SK-MEL-5 (cell line): ENCODE measurements at places on chromosomes 5 and 9.

DNA sequence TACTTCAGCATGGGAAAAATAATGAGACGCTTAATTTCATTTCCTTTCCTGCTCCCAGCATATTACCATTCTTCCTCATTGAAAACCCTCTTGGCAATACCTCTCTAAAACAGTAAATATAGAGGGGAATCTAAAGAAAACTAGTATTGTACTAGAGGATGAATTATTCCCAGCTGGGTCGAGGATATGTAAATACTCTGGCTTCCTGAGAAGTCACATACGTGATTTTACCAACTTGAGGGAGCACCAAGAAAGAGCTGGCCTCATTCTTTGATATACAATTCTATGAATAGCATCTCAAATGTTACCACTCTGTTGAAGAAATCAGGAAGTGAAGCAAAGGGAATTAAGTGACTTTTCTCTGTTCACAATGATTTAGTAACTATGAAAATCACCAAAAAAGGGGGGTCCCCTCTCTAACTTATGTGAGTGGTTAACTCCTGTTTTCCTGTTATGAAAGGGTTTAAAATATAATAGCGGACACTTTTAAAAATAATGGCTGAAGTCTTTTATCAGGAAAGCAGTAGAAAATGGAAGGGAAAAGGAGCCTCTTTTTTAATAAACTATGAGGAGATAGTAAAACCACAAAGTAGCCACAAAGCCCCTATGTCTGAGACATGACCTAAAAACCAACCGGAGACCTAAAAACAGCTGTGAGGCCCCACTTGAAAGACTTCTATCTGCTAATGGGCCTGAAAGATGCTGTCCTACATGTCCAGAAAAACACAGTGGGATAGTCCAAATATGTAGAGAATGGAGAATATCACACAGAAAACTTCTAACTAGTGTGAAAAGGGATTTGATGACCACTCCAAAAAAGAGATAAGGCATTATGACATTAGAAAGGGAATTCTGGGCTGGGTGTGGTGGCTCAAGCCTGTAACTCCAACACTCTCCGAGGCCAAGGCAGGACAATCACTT, 42.6 kb downstream of the LPAR1 start:
- no peak for DNase-seq

DNA sequence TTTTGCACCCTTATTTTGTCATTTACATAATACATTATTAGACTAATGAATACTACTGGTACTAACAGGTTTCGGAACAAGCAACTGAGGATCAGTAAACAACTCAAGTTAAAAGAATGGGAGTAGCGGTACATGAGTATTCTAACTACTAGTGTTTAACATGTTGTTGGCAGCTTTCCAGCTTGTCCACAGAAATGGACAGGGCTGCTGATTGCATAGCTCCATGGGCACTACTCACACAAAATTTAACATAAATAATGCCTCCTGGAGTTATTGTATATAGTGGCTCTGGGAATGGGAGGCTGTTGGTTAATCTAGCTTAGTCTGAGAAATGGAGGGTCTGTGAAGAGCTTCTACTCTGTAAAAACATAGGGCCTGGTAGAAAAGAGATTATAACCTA, 6.7 kb downstream of the NCBP1 start:
- no peak for DNase-seq

GRCh38 chr9:99635032-99635431, 186.7 kb upstream of the NR4A3 start:
- no peak for DNase-seq

GRCh38 chr9:112887381-112887780, 3.3 kb downstream of the SLC46A2 start:
- peak; percentile 42 for DNase-seq

- peak; percentile 46 for DNase-seq
Measured at GRCh38 chr9:90219548-90220118, 423.0 kb downstream of the DIRAS2 start.

DNA sequence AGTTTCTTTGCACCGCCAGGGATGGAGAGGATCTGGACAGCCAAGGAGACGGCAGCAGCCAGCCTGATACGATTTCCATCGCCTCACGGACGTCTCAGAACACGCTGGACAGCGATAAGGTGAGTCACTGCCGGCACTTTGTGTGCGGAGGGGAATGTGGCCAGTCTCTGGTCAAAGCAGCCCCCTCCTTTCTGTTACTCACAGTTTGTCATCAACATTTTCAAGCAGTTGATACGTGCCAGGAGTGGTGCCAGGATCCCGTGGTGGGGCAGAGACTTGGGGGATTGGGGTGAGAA, 175.1 kb upstream of the OTULINL start:
- no peak for DNase-seq

- peak; percentile 62 for DNase-seq
Measured at GRCh38 chr9:114271556-114272510, 51.1 kb upstream of the ORM1 start.

- DNase-seq = no peak
Measured at GRCh38 chr9:130382636-130383349, 62.0 kb upstream of the ASS1 start.

DNA sequence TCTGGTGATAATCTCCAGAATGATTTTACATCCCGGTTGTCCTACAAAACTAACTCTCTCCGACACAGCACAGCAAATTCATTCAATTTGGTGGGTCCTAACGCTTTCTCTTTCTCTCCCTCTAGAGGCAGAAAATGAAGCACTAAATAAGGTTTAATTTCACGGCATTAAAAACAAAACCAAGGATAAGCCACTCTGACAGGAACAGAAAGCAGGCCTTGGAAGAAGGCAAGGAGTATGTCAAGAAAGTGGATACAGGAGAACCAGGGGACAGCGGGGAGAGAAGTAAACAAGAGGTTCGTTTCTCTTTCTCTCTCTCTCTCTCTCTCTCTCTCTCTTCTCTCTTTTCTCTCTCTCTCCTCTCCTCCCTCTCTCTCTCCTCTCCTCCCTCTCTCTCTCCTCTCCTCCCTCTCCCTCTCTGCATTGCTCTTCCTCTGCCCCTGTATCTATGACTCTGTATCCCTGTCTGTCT, 49.8 kb downstream of the EBF1 start:
- DNase-seq = peak; percentile 16

GRCh38 chr9:134661299-134661698, 19.7 kb downstream of the COL5A1 start:
- DNase-seq = no peak

DNA sequence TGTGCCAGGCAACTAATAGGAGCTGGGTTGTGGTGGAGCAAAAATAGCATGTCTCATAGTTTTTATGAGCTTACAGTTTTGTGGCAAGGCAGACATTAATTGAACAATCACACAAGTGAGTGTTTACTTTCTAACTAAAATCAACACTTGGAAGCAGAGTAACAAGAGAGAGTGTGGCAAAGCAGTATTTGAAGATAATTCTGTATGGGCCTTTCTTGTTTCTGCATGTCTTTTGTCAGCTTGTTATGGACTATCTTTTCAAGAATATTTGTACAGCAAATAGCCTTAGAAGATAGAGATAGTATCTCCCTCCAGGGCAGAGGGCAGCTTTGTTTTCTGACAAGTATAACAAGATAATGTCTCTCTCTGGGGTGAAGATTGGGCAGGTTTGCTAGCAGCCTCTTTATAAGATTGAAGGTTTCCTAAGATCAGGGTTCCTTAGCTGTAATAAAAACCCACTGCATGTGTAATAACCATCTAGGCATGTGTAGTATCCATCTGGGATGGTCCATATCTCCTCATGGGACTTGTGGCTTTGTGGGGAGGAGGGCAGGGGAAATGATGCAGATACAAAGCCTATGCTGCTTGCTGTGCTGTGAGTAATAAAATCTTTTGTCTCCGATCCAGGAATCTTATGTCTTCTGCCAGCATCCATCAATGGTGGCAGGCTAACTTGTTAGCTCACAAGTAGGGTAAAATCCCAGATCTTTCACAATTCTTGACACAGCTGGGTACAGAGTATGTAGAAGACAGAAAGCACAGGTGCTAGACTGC, 479.9 kb downstream of the KDM4C start:
- no peak for DNase-seq

- DNase-seq = no peak
Measured at GRCh38 chr5:56737002-56737621, 78.2 kb upstream of the MAP3K1 start.

- DNase-seq = no peak
Measured at GRCh38 chr9:117763314-117763713, 59.1 kb downstream of the TLR4 start.

DNA sequence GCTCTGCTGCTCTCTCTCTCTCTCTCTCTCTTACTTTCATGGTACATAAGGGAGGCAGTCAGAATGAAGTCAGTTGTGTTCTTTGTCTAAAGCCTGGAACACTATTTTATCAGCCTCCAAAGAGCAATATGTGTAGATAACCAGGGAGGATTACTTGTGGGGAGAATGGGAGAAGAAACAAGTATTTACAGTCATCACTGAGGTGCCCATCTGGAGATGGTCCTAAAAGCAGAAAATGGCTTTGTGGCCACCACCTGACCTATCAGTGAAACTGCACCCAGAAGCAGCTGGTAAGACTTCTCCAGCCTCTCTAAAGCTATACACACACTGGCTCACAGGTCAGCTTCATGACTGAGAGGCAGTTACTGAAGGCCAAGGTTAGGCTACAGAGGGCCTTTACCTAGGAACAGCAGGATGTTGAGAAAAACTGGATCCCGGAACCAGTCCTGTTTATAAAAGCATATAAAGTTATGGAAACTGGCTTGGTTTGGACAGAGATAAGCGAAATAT, 75.1 kb downstream of the MRPS27 start:
- DNase-seq = peak; percentile 67

- DNase-seq = no peak
Measured at GRCh38 chr9:130765137-130766020, 69.7 kb upstream of the ABL1 start.

- DNase-seq = no peak
Measured at GRCh38 chr5:71740015-71740753, 21.1 kb downstream of the CARTPT start.

DNA sequence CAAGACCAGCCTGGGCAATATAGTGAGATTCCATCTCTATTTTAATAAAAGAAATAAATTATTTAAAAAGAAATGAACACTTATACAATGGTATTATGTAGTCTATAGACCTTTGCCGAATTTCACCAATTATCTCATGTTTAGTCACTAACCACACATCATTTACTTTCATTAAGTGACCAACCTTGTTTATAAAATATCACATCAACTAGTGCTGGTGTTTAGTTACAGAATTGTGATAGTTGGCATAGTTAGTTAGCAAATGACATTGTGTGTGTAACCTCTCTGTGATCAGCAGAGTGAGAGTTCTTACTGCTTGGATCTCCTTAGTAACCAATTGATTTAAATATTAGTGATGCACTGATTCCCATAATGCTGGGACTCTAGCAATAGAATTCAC, 71.8 kb downstream of the PRR16 start:
- DNase-seq = no peak

GRCh38 chr9:70902692-70903131, 218.7 kb downstream of the TRPM3 start:
- peak; percentile 95 for DNase-seq

- DNase-seq = no peak
Measured at GRCh38 chr9:126417043-126417442, 90.4 kb downstream of the MVB12B start.

GRCh38 chr9:134039386-134040175, 14.3 kb downstream of the BRD3OS start:
- no peak for DNase-seq

DNA sequence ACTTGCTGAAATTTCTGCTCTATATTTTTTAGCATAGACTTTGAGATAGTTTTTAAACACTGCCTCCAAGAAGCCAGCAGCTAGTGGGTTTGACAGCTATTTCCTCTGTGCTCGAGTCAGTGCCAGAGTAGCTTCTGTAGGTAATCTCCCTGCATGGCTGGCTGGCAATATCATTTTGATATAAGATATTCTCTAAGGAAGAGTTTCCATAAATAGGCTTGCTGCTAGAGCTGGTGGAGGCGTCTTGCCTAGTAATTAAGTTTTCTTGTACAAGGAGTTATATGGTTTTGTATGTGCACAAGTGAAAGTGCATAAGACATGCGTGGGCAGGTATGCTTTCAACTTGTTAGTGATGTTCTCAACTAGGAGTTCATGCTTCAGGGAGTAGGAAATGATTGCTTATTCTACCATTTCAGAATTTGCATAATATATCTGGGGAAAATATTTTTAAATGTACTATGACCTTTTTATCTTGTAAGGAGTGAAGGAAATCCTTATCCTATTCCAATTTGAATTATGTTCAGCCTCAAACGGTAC, 74.1 kb upstream of the CCL21 start:
- DNase-seq = no peak

GRCh38 chr5:96986450-96986849, 50.6 kb downstream of the LNPEP start:
- DNase-seq = no peak

- no peak for DNase-seq
Measured at GRCh38 chr9:101639311-101639710, 44.5 kb upstream of the PPP3R2 start.

DNA sequence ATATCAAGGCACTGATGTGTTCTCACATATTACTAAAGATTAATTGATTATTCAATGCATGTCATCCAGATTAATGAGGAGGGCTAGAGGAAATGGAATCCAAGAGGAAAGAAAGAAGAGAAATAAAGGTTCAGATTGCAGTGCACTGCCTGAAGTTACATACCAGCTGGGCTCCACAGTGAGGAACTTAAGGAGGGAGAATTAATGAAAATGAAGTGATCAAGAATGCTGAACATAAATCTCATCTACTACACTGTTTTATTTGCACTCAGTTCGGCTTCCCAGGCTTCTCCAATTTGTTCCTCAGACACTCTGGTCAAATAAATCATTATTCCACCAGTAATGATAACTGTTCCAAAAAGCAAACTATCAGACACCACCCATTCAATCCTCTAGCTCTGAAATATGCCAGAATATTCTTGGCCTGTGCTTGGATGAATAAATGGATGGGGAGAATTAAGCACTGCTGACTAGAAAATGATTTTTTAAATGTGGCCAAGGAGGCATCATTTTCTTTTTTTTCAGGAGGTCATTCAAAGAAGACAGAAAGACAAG, 88.6 kb upstream of the FBN2 start:
- no peak for DNase-seq

DNA sequence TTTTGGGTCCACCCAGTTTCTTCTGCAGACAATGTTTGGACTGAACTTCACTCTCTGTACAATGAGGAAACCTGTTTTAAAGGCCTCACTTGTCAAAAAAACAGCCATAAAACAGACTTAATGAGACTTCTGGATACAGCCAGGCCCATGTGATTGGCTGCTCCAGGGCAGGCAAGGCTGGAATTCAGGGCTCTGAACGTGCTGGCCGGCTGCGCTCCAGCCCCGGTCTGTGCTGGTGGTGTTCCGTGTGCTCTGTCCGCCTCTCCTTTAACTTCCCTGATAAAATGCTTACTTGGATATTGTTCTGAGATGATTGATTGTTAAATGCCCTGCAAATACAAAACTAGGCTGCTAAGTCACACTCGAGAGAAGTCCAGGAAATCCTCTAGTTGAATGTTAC, 131.2 kb upstream of the KLF4 start:
- no peak for DNase-seq

DNA sequence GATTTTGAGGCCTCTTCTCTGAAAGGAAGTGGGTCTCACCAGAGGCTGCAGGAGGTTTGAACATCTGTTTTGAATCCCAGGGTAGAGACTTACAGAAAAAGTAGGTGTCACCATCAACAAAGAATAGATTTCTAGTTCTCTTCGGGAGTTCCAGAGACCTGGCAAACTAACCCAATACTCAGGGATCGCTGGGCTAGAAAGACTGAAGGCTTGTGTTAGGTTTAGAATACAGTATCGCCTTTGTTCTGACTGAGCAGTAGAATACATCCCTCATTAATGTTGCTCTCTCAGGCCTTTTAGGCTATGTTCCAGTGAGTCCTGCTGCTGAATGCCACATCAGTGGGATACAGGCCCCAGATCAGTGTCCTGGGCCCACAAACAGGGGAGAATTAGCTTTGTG, 27.2 kb downstream of the RUSC2 start:
- DNase-seq = peak; percentile 91
